ENCODE measurements at places on chromosomes 12 and 14.
A peak's percentile ranks its signal among the peaks of the same experiment; 100 is the strongest.

GRCh38 chr12:31510034-31510433 is 80.9 kb downstream of the DENND5B start:
- DNase-seq = no peak

GRCh38 chr12:19125325-19125724 is 4.2 kb upstream of the PLEKHA5 start:
- DNase-seq = no peak

GRCh38 chr12:77064896-77065360 is 441 bp downstream of the E2F7 start:
- no peak for DNase-seq

GRCh38 chr14:88551094-88551870 is 3.5 kb downstream of the PTPN21 start:
- DNase-seq = peak; percentile 90

DNA sequence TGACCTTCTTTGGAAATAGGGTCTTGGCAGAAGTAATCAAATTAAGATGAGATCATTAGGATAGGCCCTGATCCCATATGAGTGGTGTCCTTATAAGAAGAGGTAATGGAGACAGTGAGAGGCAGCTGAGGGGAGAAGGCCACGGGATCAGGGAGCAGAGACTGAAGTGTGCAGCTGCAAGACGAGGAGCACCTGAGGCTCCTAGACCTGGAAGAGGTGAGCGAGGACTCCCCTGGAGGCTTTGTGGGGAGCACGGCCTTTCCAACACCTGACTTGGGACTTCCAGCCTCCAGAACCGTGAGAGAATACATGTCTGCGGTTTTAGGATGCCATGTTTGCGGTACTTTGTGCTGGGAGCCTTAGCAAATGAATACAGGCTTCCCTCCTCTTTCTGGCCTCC is 37.5 kb downstream of the LRTM2 start:
- no peak for DNase-seq

GRCh38 chr12:42737398-42737797 is 147.9 kb upstream of the PRICKLE1 start:
- DNase-seq = no peak
